ENCODE measurements at places on chromosomes 13 and 19. TPM values are rescaled to one million over a fixed set of nuclear protein-coding genes. Genes with fewer than 3 reads are reported as not detected.

GRCh38 chr13:112443995-112444311 lies 67.8 kb downstream of the SPACA7 start:
- H3K36me3 ChIP-seq: no peaks in the 10 kb centered on the region
- H3K27me3 ChIP-seq: peaks cover 42% of the 10 kb centered on the region

DNA sequence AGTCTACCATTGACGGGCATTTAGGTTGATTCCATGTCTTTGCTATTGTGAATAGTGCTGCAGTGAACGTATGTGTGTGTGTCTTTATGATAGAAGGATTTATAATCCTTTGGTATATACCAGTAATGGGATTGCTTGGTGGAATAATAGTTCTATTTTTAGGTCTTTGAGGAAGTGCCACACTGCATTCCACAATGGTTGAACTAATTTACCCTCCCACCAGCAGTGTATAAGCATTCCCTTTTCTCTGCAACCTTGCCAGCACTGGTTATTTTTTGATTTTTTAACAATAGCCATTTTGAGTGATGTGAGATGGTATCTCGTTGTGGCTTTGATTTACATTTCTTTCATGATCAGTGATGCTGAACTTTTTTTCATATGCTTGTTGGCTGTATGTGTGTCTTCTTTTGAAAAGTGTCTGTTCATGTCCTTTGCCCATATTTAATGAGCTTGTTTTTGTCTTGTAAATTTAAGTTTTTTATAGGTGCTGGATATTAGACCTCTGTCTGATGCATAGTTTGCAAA lies 37.5 kb downstream of the RFC3 start:
- no peak overlapping the region for H3K4me3 ChIP-seq
- H3K27me3 ChIP-seq: no peaks in the 10 kb centered on the region
- H3K27ac ChIP-seq: no peak overlapping the region
- H3K36me3 ChIP-seq: no peaks in the 10 kb centered on the region
- H3K4me1 ChIP-seq: no peaks in the 10 kb centered on the region
- DNase-seq: no peak

DNA sequence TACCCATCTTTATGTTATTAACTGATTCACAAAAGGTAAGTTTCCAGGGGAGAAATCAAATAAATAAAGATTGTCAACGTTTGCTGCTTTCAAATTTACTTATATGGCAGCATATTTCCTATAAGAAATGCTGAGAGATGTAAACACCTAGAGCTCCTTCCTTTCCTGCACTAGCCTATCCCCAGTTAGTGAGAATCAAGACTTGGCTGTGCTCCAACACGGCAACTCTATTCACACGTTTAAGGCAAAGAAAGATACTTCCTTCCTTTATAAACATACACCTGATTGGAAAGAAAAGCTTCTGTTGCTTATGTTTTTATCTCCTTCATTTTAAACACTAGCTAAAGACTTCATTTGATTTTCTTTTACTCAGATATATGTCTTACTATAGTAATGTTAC lies 107.0 kb downstream of the PCDH9 start:
- DNase-seq: no peak
- H3K4me1 ChIP-seq: no peaks in the 10 kb centered on the region
- no peaks in the 10 kb centered on the region for H3K27me3 ChIP-seq
- H3K36me3 ChIP-seq: no peaks in the 10 kb centered on the region
- H3K4me3 ChIP-seq: no peak overlapping the region
- H3K27ac ChIP-seq: no peak overlapping the region

GRCh38 chr13:21176982-21177284 lies 475 bp downstream of the MRPL57 start:
- no peak for DNase-seq
- H3K4me3 ChIP-seq: peak overlapping the region; percentile 100
- H3K36me3 ChIP-seq: no peaks in the 10 kb centered on the region
- H3K27me3 ChIP-seq: no peaks in the 10 kb centered on the region
- peak overlapping the region; percentile 98 for H3K27ac ChIP-seq

DNA sequence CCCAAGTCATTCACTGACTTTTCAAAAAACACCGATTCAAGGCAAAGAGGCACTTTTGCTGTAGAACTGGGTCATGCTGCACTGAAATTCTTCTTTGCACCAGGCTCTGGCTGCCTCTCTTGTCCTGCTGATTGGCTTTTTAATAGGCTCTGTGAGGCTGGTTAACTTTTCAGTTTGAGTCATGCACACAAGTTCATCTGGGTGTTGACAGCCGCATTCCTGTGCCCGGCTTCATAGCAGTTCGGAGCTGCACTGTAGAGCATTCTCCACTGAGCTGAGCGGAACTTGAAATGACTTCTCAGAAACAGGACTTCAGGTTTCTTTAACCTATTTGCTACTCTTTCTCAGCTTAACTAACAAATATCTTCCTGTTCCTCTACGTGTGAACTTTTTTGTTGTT lies 978.3 kb downstream of the UQCRFS1 start:
- no peak for DNase-seq
- H3K4me3 ChIP-seq: no peak overlapping the region
- H3K27ac ChIP-seq: no peak overlapping the region
- H3K27me3 ChIP-seq: no peaks in the 10 kb centered on the region

GRCh38 chr13:111034811-111035210 lies 80.3 kb upstream of the ARHGEF7 start:
- no peak overlapping the region for H3K4me3 ChIP-seq
- no peak overlapping the region for H3K27ac ChIP-seq
- no peak for DNase-seq
- no peaks in the 10 kb centered on the region for H3K36me3 ChIP-seq

DNA sequence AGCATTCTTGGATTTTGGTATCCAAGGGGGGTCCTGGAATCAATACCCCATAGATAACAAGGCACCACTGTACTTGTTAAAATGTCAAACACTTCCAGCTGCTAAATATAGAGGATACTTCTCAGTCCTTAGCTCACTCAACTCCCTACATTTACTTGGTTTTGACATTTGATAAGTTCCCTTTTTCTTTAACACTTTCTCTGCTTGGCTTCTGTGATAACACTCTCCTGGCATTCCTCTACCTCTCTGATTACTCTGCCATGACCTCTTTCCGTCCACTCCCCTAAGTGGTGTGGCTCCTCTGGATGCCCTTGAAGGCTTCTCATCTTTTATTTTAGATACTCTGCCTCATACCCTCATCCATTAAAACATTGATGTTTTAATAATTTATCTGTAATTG lies 65.2 kb downstream of the MICU2 start:
- no peaks in the 10 kb centered on the region for H3K36me3 ChIP-seq
- H3K4me3 ChIP-seq: no peak overlapping the region
- no peaks in the 10 kb centered on the region for H3K27me3 ChIP-seq
- no peak for DNase-seq

DNA sequence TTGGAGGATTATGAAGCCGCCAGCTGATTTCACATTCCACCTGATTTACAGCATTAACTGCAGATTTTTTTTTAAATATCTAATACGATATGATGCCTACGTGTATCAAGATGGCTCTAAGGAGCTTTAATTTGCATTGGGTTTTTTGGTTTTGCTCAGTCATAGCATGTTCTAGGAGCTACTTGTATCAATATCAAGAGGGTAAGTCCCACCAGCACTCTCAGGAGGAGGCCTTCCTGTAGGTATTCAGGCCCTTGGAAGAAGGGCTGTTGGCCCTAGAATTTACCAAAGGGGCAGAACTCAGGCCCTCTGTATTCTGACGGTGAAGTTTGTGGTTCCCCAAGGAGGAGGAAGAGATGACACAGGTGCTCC lies 97.2 kb upstream of the IPO5 start:
- H3K4me1 ChIP-seq: no peaks in the 10 kb centered on the region
- H3K27me3 ChIP-seq: no peaks in the 10 kb centered on the region
- no peak for DNase-seq

DNA sequence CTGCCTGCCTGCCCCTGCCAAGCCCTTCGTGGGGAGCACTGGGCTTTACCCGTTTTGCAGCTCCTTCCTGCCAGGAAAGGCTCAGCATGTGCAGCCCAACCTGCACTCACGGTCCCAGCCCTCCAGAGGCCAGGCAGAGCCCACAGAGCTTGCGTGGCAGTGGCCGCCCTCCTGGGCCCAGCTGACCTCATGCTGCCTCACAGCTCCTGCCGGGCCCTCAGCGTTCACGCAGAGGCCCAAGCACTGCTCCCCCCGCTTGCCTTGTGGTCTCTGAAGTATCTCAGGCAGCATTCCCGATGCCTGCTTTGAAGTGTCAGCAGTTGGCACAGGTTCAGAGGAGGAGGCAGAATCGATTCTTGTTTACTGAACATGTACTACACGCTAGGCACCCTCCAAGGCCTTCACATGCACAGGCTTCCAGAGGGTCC lies 32.5 kb downstream of the CAPN12 start:
- peaks cover 88% of the 10 kb centered on the region for H3K4me1 ChIP-seq
- DNase-seq: peak; percentile 71
- no peak overlapping the region for H3K4me3 ChIP-seq
- H3K36me3 ChIP-seq: peaks cover 82% of the 10 kb centered on the region
- peak overlapping the region; percentile 80 for H3K27ac ChIP-seq
- no peaks in the 10 kb centered on the region for H3K27me3 ChIP-seq

GRCh38 chr13:26628706-26629105 lies 71.2 kb downstream of the WASF3 start:
- no peaks in the 10 kb centered on the region for H3K36me3 ChIP-seq
- no peak for DNase-seq
- no peaks in the 10 kb centered on the region for H3K4me1 ChIP-seq
- no peak overlapping the region for H3K4me3 ChIP-seq
- H3K27ac ChIP-seq: no peak overlapping the region

GRCh38 chr19:12364391-12365235 lies 870 bp downstream of the ZNF442 start:
- no peaks in the 10 kb centered on the region for H3K27me3 ChIP-seq
- H3K27ac ChIP-seq: peak overlapping the region; percentile 95
- peak overlapping the region; percentile 97 for H3K4me3 ChIP-seq

DNA sequence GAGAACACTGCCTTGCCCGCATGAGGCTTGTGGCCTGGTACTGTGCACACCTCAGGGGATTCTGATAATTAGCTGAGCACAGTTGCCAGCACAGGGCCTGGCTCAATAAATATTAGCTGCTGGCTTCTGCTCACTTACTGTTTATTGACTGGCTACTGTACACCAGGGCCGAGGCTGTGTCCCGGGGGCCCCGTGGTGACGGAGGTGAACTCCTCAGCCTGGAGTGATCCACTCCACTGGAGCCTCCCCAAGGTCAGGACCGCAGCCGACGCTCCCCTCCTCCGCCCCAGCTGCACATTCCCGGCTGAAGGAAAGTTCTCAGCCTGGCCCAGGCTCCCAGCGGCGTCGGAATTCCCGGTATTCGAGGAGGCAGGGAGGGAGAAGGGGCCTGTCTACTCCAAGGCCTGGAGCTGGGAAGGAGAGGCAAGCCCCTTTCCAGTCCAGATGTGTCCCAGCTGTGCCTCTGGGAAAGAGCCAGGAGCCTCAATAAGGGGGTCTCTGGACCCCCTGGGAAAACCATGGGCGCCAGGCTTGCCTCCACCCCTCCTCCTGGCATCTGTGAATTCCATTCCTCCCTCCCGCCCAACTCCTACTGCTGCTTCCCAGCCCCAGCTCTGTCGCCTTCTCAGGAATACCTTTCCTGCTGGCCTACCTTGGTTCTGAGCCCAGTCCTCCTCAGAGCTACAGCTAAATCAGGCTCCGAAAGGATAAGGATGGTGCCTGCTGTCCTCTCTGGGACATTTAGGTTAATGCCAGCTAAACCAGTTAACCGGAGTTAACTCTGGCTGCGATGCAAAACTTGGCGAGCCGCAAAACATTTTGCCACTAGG lies 7.3 kb downstream of the RPS16 start:
- peaks cover 27% of the 10 kb centered on the region for H3K36me3 ChIP-seq
- H3K4me3 ChIP-seq: no peak overlapping the region
- peak overlapping the region; percentile 63 for H3K27ac ChIP-seq
- no peaks in the 10 kb centered on the region for H3K27me3 ChIP-seq

DNA sequence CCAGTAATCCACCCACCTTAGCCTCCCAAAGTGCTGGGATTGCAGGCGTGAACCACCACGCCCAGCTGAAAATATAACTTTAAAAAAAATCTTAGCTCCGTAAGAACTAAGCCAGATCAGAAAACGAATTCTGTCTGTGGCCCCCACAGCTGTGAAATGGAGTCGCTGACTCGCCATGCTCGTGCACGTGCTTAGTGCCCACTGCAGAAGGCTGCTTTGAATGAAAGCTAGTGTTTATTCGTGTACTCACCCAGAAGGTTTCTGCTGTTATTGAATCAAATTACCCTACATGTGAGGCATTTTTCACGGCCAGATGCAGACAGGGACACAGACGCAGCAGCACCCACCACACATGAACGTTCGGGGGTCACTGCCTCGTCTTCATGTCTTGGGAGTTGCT lies 61.7 kb upstream of the F7 start:
- H3K36me3 ChIP-seq: no peaks in the 10 kb centered on the region
- H3K27me3 ChIP-seq: no peaks in the 10 kb centered on the region
- no peak overlapping the region for H3K27ac ChIP-seq
- DNase-seq: no peak
- H3K4me1 ChIP-seq: peaks cover 19% of the 10 kb centered on the region

DNA sequence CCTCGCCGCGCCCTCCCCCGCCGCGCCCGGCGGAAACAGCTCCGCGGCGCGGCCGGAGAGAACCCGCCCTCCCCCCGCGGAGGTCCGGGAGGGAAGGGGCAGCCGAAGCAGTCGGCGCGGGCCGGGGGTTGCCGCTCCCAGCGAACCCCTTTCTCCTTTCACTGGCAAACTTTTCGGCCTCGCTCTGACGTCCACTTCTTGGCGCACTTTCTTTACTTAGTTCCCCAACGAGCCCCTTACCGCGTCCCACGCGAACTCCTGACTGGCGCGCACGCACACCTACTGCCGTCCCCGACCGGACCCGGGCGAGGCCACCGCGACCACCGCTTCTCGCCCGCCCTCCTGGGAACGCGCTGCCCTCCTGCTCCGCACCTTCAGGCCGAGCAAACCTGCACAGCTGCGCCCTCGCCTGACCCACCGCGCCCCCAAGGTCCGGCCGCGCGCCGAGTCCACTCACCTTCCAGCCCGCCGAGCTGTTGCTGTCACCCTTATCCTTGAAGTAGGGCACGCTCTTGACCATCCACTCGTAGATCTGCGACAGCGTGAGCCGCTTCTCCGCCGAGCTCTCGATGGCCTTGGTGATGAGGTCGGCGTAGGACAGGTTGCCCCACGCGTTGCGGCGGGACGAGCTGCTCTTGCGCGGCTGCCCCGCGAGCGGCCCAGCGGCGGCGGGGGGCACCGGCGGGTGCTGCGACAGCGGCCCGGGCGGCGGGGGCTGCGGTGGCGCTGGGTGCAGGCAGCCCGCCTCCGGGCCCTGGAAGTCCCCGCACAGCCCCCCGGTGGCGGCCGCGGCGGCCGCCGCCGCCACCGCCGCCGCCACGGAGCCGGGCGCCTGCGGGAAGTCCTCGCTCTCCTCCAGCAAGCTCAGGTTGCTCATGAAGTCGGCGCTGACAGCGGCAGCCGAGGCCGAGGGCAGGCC lies 1.1 kb downstream of the FOXO1 start:
- no peaks in the 10 kb centered on the region for H3K27me3 ChIP-seq
- peak; percentile 37 for DNase-seq
- H3K36me3 ChIP-seq: no peaks in the 10 kb centered on the region
- peak overlapping the region; percentile 99 for H3K27ac ChIP-seq
- H3K4me3 ChIP-seq: peak overlapping the region; percentile 95
- H3K4me1 ChIP-seq: peaks cover 39% of the 10 kb centered on the region

GRCh38 chr19:1833540-1833939 lies 14.7 kb downstream of the REXO1 start:
- no peak overlapping the region for H3K27ac ChIP-seq
- H3K27me3 ChIP-seq: no peaks in the 10 kb centered on the region
- H3K4me1 ChIP-seq: no peaks in the 10 kb centered on the region
- no peak for DNase-seq
- H3K36me3 ChIP-seq: no peaks in the 10 kb centered on the region

The ZNF227 gene
- total RNA-seq: 10.5 TPM

The PSG7 gene
- not detected for total RNA-seq

The NAA16 gene
- 6.8 TPM for total RNA-seq

Measured in psoas muscle (tissue), 8 donors.